ENCODE measurements at places on chromosomes 13 and 19. TPM values are rescaled to one million over a fixed set of nuclear protein-coding genes. Genes with fewer than 3 reads are reported as not detected.

DNA sequence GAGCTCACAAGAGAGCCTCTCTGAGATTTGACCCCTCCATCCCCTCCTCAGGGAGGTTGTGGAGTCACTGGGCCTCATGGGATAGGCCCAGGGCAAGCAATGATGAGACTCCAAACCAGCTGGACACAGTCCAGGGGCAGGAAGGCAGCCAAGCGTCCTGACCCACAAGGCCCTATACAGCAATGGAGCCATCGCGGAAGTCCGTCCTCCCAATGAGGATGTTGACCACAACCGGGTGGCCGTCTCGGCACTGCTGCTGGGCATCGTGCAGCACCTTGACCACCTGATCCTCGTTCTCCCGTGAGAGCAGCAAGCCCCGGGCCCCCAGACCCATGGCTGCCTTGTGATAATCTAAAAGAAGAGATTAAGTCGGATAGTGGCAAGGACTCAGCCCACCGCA lies 7.9 kb downstream of the SYDE1 start:
- DNase-seq: peak; percentile 73

DNA sequence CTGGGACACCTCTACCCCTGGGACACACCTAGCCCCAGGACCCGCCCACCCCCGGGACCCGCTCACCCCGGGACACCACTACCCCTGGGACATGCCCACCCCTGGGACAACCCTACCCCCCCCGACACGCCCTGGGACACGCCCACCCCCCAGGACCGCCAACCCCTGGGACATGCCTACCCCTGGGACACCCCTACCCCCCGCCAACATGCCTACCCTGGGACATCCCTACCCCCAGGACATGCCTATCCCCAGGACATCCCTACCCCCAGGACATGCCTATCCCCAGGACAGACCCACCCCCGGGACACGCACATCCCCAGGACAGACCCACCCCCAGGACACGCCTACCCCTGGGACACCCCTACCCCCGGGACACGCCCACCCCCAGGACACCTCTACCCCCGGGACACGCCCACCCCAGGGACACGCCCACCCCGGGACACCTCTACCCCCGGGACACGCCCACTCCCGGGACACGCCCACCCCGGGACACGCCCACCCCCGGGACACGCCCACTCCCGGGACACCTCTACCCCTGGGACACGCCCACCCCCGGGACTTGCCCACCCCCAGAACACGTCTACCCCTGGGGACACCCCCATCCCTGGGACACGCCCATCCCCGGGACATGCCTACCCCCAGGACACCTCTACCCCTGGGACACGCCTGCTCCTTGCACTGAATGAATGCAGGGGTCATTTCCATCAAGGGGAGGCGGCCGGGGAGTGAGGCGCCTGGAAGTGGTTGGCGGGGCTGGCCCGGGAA lies 32.3 kb downstream of the ADPRHL1 start:
- DNase-seq: peak; percentile 64

DNA sequence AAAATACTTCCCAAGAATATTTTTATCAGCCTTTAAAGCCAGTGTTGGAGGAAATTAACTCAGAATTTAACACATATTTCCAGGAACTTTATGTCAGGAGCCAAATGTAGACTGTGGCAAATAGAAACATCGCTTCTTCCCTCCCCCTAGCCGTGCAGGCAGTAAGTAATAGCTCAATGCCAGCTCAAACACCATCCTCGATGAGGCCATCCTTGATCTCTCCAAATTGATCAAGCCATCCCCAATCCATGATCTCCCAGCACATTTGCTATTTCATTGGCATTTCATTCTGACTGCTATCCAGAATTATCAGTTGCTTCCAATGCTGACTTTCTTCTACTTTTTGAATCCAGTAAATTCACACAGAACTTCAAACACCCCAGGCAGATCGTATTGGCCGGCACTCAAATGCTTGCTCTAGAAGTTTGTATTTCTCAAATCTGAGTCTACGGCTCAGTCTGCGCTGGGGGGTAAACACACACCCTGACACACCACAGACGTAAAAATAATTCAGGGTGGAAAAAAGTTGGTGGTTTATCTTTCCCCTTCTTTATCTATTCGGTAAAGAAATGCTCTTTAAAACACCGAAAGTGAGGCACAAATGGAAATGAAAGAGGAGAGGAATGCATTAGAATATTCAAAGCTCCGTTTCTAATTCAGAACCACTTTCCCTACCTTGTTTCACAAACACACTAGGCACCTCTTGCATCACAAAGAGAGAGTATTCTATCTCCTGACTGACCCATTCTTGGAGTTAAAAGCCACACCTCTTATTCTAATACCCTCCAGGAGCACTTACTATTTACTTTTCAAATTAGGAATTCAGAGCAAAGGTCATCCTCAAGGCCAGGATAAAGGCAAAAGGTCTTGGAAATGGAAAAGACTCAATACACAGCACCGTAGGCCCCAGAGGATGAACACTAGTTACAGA lies 991 bp downstream of the OBI1 start:
- no peak for DNase-seq

DNA sequence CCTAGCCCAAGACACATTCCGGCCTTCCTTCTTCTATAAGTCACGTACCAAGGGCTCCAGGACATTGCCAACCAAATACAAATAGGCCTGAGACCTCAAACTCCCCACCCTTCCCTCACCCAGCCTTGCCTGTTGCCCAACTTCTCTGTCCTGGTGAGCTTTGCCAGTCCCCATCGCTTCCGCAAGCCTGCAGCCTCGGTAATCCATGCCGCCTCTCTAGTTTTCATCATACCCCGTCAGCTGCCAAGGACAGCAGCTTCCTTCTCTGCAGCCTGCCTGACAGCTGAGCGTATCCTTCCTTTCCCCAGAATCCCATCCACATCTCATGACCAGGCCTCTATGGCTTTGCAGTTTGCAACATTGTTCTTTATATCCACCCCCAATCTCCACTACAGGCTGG lies 36.6 kb upstream of the POMP start:
- DNase-seq: peak; percentile 84

Gene WDR88
- not detected for total RNA-seq

- no peak for DNase-seq
Observed at GRCh38 chr19:28578786-28579505, 634.0 kb downstream of the UQCRFS1 start.

- no peak for DNase-seq
Observed at GRCh38 chr13:94389604-94390351, 89.7 kb downstream of the DCT start.

DNA sequence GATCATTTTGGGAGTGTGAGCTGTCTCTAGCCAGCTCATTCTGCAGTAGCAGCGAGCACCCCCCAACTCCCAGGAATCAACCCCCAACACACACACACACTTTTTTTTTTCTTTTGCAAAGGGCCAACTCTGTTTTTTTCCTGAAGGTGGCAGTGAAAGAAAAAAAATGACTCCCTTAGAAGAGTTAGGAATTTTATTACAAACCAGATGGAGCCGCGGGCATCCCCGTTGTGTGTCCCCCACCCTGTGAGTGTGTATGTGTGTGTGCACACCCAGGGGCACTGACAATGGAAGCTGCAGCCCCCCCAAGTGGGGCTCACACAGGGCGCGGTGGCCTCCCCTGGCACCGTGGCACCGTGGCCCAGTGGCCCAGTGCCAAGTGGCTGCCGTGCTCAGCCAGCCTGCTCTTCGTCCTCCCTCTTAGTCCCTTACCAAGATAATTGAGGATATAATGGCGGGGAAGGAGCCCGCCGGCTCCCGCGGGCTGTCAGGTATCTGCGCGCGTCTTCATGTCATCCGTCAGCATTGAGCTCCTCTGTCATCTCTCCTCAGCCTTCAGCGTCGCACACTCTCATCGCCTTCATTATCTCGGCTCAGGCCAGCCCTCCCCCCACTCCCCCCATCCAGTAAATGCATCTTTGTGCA lies 314.1 kb downstream of the ZNF536 start:
- DNase-seq: no peak

GRCh38 chr13:73403355-73404120 lies 344.7 kb downstream of the KLF5 start:
- DNase-seq: no peak

Gene ADGRE2
- 8.3 TPM for total RNA-seq

GRCh38 chr13:36973621-36974295 lies 25.4 kb downstream of the ALG5 start:
- DNase-seq: no peak

DNA sequence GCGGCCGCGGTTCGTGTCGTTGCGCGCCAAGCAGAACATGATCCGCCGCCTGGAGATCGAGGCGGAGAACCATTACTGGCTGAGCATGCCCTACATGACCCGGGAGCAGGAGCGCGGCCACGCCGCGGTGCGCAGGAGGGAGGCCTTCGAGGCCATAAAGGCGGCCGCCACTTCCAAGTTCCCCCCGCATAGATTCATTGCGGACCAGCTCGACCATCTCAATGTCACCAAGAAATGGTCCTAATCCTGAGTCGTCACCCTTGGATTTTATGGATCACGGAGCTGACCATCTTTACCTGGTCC lies 475 bp downstream of the MRPL57 start:
- no peak for DNase-seq

- no peak for DNase-seq
Observed at GRCh38 chr19:14442891-14443631, 10.0 kb downstream of the PKN1 start.

Gene POGLUT2
- total RNA-seq: 9.2 TPM

DNA sequence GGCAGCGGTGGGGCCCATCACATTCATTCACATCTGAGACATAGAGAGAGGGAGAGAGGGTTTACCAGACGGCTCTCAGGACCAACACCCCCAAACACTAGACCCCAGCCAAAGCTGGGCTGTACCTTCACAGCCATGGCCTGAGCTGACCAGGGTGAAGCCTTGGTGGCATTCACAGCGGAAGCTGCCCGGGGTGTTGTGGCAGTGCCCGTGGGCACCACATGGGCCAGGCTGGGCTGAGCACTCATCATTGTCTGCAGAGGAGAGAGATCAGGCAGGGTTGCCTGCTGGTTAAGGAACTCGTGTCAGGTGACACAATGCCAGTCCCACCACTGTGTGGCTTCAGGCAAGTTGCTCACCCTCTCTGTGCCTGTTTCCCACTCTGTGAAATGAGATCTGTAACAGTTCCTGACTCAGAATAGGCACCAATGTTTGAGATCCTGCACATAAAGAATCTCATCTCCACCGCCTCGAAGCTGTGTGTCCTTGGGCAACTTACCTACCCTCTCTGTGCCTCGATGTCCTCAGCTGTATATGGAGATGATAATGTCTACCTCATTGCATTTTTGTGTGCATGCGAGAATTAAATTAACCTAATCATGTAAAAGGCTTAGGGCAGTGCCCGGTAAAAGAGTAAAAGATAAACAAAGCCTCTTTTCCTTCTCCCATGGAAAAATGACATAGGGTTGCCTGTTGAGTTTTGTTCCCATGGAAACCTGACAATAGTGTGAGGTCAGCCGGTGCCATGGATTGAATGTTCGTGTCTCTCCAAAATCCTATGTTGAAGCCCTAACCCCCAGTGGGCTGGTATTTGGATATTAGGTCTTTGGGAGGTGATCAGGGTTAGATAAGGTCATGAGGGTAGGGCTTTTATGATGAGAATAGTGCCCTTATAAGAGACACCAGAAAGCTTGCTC lies 22.9 kb downstream of the CCL25 start:
- DNase-seq: no peak

DNA sequence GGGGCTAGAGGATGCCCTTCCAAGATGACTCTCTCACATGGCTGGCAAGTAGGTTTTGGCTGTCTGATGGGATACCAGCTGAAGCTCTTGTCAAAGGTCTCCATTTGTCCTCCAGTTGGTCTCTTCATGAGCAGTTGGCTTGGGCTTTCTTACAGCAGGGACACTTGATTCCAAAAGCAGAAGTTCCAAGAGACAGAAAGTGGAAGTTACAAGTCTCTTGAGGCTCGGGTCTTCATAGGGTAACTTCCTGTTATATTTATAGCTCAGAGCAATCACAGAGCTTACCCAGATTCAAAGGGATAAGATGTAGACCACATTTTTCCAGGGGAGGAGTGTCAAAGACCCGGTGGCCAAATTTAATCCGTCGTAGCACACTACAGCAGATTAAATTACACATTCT lies 440.0 kb downstream of the RFC3 start:
- no peak for DNase-seq

Gene ARHGAP33
- 12.3 TPM for total RNA-seq

DNA sequence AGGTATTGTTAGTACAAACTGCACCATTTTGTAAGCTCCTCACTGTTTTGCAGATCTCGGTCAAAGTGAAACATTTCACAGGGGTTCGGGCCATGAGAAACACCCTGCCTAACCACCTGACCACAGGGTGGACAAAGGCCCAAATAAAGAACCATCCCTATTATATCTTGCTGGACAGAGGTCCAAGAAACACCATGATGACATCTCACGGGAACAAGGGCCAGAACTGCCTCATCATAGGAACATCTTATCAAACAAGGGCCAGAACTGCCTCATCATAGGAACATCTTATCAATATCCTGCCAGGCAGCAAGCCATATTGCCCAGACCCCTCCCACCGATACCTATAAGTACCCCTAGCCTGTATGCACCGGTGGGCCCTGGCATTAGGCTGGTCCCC lies 99.7 kb downstream of the PCDH9 start:
- DNase-seq: no peak

Gene PSG6
- total RNA-seq: not detected

GRCh38 chr13:45149964-45150363 lies 29.7 kb downstream of the GTF2F2 start:
- DNase-seq: no peak

GRCh38 chr13:113534236-113534860 lies 43.8 kb upstream of the DCUN1D2 start:
- DNase-seq: no peak

GRCh38 chr19:5220361-5220760 lies 120.3 kb downstream of the PTPRS start:
- DNase-seq: no peak

DNA sequence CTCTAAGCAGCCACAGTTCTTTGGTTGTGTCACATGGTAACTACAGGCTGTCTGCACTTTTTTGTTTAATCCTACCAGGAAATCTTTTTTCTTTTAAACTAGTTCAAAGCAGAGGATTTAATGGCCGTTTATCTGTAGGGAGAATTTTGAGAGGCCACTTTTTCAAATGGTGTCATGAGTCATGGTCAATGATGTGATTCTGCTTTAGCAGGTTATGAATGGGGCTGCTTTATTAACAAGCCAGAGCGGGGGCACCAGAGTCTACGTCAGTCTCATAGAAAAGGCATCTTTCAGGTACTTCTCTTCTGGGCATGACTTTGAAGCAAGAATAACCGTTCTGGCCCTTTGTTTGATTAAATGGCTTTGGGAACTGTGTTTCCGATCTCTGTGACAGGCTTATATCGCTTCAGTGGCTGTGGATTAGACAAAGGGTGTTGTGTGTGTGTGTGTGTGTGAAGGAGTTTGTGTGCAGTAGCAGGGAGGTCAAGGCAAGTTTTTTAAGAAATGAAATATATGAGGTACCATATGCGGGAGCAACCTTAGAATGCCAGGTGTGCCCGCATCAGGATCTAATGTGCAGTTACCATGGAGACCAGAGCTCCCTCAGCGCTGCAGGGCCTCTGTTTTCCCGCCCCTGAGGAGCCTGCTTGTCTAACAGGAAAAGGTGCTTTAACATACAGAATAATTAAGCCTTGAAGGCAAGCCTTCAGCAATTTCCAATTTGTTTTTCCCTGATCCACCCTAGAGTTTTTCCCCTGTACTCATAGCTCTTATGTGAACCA lies 120.5 kb downstream of the KATNAL1 start:
- no peak for DNase-seq

- DNase-seq: no peak
Observed at GRCh38 chr19:30692879-30693503, 320.8 kb downstream of the ZNF536 start.

Gene PCDH17
- total RNA-seq: 13.2 TPM

GRCh38 chr19:45496349-45496953 lies 396 bp downstream of the RTN2 start:
- no peak for DNase-seq

- no peak for DNase-seq
Observed at GRCh38 chr19:2188708-2189385, 25.1 kb downstream of the DOT1L start.

- DNase-seq: no peak
Observed at GRCh38 chr19:42189133-42189532, 28.3 kb downstream of the DEDD2 start.
